ENCODE measurements at places on chromosomes 4 and X.
A peak's percentile ranks its signal among the peaks of the same experiment; 100 is the strongest.

- no peak for ATAC-seq
Observed at GRCh38 chr4:166777760-166778159, 456.5 kb downstream of the SPOCK3 start.

DNA sequence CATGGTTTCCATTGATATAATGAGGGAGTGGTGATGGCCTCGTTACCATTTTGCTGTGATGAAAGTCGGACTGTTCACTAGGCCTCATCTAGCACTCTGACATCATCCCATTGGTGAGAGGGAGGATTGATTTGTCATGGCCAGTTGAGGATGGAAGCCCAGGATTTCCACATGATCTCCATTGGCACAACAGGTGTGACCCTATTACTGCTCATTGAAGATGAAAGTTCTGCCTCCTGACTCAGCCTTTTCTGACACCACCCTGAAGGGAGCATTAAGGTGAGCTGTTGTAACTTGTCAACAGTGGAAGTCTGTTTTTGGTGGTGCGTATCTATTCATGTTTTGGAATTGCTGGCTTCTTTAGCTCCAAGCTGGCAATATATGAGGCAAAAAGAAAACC, 144.2 kb downstream of the PABPC4L start:
- ATAC-seq, result no peak

DNA sequence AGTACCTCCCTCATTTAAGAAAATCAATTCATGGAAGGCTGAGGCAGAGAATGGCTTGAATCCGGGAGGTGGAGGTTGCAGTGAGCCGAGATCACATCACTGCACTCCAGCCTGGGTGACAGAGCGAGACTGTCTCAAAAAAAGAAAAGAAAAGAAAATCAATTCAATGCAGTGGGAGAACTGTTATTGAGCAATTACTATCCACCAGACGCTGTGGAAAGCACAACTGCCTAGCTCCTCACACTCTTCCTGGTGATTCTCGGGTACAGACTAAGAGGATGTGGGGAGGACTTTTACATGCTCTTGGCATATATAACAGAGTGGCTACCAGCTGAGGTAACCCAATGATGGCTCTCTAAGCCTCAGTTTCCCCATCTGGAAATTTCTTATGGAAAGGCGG, 2.7 kb upstream of the TMSB4X start:
- ATAC-seq, result no peak

DNA sequence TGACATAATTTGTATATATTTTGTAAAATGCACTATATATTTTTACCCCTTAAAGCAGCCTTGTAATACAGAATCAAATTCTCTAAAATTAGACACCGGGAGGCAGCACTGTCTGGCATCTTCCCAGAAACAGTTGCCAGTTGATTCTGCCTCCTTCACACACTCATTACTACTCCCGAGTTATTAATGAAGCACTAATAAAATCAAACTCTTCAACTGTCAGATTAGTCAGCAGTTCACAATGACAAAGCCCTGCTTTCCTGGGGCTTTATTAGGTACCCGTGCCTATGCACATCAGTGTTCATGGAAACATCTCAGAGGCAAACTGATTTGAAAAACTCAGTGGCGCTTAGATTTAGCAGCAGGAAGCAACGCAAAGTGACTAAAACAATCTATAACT, 103.5 kb upstream of the VEGFC start:
- peak; percentile 50 for ATAC-seq

GRCh38 chr4:55397126-55397436, 1.3 kb downstream of the TMEM165 start:
- peak; percentile 2 for ATAC-seq

- ATAC-seq, result peak; percentile 62
Observed at GRCh38 chr4:127997534-127998388, 32.6 kb downstream of the ABHD18 start.

GRCh38 chr4:160795216-160795615, 1368.6 kb downstream of the FSTL5 start:
- no peak for ATAC-seq

GRCh38 chrX:139889760-139890159, 43.1 kb downstream of the ATP11C start:
- peak; percentile 52 for ATAC-seq

- ATAC-seq, result no peak
Observed at GRCh38 chr4:41361794-41362526, 105.2 kb downstream of the UCHL1 start.

- no peak for ATAC-seq
Observed at GRCh38 chr4:182862921-182863320, 54.3 kb downstream of the DCTD start.

DNA sequence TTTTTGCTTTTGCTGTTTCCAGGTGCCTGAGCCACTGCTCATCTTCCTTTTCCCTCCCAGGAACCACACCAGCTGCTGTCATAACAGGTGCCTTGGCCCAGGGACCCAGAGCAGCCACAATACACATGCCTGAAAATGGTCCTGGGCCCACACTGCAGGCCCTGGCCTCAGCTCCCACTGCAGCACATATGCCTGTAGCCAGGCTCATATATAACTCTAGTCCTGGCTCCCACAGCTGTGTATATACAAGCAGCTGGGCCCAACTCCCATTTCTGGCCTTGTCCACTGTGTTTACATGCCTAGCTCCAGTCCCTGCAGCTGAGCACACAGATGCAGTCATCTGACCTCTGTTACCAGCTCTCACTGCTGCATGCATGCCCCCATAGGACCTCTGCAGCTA, 930.5 kb downstream of the ADGRL3 start:
- no peak for ATAC-seq

GRCh38 chrX:46204721-46205422, 340.3 kb downstream of the ZNF674 start:
- no peak for ATAC-seq

GRCh38 chrX:39654183-39654925, 443.4 kb downstream of the BCOR start:
- no peak for ATAC-seq

GRCh38 chr4:25637581-25638220, 17.9 kb upstream of the SLC34A2 start:
- ATAC-seq, result no peak

DNA sequence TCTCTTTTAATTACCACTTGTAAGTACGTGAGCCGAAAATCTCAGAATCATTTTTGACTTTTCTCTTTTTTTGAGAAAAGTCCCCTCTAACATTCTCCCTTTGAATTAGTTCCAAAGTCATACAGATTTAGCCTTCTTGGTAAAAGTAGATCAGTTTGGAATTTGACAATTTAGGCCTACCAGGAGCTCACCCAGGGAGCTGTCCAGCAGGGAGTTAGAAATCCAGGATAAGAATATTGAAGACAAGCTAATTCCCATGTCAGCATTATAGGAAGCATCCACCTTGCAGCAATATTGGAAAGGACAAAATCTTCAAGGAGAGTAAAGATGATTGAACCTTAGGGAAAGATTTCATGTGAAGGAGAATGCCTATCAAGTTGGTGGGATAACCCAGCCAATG, 352.2 kb upstream of the CPEB2 start:
- no peak for ATAC-seq

- no peak for ATAC-seq
Observed at GRCh38 chr4:114613560-114613959, 15.0 kb downstream of the UGT8 start.

All from SK-N-SH treated with all-trans-retinoic acid at 6 μM for 48 hours (cell line).